Heart right ventricle (tissue), 16 donors: ENCODE measurements at places on chromosomes 11 and 22. TPM values are rescaled to one million over a fixed set of nuclear protein-coding genes. Genes with fewer than 3 reads are reported as not detected.
A peak's percentile ranks its signal among the peaks of the same experiment; 100 is the strongest.

GRCh38 chr11:76808996-76809395 lies 25.8 kb downstream of the TSKU start:
- no peak for DNase-seq

TSGA10IP gene
- not detected for polyA plus RNA-seq

DNA sequence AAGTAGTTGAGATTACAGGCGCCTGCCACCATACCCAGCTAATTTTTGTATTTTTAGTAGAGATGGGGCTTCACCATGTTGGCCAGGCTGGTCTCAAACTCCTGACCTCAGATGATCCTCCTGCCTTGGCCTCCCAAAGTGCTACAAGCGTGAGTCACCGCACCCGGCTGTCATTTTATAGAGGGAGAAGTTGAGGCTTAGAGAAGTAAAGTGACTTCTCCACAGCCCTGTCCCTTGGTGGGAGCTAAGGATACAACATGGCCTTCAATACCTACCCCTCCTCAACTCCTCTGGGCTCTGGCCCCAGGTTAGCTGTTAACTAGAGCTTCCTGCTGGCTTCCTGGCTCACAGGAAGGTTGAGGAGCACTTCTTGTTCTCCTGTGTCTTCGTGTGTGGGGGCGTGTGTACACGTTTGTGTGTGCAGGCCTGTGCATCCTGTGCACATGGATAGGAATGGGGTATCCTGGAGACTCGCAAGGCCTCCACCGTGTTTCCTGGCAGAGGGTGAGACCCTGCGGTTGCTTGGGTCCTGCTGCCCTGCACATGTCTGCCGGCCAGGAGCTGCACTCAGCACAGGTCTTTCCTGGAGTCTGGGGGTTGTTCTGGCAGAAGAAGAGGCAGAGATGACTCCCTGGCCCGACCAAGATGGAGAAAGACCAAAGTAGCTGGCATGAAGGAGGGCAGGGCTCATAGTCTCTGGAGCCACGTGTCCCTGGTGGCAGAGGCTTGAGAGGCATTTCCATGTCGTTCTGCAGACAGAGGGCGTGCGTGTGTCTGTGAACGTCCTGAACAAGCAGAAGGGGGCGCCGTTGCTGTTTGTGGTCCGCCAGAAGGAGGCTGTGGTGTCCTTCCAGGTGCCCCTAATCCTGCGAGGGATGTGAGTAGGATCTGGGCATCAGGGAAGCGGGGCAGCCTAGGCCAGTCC lies 2.4 kb downstream of the SIDT2 start:
- peak; percentile 59 for DNase-seq

PTGDR2 gene
- polyA plus RNA-seq = 5.7 TPM

GRCh38 chr11:75518771-75519653 lies 6.7 kb downstream of the GDPD5 start:
- no peak for DNase-seq

LRRC51 gene
- polyA plus RNA-seq = 2.8 TPM

DNA sequence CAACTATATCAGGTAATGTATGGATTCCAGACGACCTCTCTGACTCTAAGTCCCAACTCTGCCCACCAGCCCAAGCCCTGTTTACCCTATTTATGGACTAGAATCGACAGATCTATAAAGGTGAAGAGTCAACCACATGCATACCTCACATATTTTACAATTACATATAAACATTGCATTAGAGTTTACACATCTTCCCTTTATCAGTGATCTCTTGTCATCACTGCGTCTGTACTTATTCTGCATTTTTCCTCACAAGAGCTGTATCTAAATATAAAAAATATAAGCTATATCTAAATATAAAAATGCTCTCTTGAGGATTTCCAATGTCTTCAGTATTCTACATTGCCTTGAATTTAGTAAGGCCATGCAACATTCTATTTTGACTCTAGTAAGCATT lies 8.5 kb downstream of the FIBIN start:
- no peak for DNase-seq

- peak; percentile 58 for DNase-seq
Measured at GRCh38 chr11:70467201-70468085, 69.1 kb downstream of the CTTN start.

GRCh38 chr11:32892355-32893092 lies at the start of gene QSER1:
TSS of gene QSER1 (plus strand) at chr11:32892811. CDS start at chr11:32893126, 315 bp downstream.
- peak; percentile 79 for DNase-seq

GRCh38 chr11:116833816-116834534 lies 3.4 kb downstream of the APOA1 start:
- DNase-seq = no peak

OR52H1 gene
- polyA plus RNA-seq = not detected

- no peak for DNase-seq
Measured at GRCh38 chr11:115700981-115701875, 197.0 kb upstream of the CADM1 start.

DNA sequence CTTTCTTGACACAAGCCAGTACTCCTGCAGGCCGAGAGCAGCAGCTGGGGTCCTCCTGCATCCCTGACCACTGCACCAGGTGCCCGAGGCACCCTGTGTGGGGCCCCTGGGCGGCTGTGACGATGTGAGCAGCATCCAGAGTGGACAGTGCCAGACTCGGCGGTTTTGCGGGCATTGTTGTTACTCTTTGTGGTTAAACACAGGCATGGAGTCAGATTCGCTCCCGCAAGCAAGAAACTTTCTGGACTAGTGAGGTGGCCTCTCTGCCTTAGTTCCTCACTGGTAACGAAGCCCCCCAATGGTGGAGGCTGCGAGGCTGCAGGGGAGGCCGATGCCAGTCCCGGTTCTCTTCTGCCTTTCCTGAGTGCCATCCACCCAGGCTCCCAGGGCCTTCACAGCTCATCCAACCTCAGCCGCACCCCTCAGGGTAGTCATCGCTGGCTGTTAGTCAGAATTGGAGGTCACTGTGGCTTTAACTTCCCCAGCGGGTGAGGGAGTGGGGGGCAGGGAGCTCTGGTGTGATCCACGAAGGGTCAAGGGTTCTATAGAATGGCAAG lies 3.7 kb upstream of the CLDN5 start:
- no peak for DNase-seq

DNA sequence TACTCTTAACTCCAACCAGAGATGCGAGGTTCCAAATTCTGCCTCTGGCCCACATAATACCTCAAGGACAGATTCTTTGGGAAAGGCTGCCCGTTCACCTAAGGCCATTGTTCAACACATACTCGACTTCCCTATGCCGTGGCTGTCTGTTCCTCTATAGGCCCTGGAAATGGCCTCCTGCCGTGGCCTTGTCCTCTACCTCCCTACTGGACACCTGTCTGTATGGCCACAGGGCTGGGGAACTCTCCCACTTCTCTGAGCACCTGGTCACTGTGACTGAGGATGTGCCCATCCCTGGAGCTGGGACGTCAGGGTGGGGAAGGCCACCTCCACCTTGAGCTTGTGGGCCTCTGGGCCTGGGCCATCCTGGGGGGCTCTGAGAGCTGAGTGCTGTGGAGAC lies 340.5 kb upstream of the B3GAT1 start:
- DNase-seq = no peak

- no peak for DNase-seq
Measured at GRCh38 chr11:122872046-122872445, 10.5 kb upstream of the JHY start.

- no peak for DNase-seq
Measured at GRCh38 chr11:131754671-131755070, 384.3 kb downstream of the NTM start.

DNA sequence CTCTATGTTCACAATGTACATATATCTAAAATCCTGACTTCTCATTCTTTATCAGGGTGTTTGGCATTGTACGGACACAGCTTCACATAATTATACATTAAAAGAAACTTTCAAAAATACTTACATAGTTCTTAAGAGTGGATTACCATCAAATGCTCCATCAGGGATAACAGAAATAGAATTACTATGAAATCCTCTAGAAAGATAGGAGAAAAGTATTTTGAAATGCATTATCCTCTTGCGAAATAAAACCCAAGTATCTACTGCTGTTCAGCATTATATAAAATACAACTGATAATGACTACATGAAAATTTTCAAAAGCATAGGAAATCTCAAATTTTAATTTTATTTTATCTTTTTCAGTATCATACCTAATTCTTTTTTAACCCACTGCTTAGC lies 17.8 kb upstream of the CCDC34 start:
- DNase-seq = no peak
